CD4-positive, CD25-positive, alpha-beta regulatory T cell (primary cell): ENCODE measurements at places on chromosomes 16 and 17. TPM values are rescaled to one million over a fixed set of nuclear protein-coding genes. Genes with fewer than 3 reads are reported as not detected.

The TLCD1 gene
- total RNA-seq: 1.3 TPM

The VMO1 gene
- not detected for total RNA-seq

The NPIPA2 gene
- total RNA-seq: 0.86 TPM

The KIF19 gene
- 1.8 TPM for total RNA-seq

The DHRS13 gene
- total RNA-seq: 21.1 TPM

The KRTAP1-5 gene
- not detected for total RNA-seq

The DBNDD1 gene
- total RNA-seq: 1.1 TPM
